GF-D8 (cell line): ENCODE measurements at places on chromosomes 1 and 21.
A peak's percentile ranks its signal among the peaks of the same experiment; 100 is the strongest.

DNA sequence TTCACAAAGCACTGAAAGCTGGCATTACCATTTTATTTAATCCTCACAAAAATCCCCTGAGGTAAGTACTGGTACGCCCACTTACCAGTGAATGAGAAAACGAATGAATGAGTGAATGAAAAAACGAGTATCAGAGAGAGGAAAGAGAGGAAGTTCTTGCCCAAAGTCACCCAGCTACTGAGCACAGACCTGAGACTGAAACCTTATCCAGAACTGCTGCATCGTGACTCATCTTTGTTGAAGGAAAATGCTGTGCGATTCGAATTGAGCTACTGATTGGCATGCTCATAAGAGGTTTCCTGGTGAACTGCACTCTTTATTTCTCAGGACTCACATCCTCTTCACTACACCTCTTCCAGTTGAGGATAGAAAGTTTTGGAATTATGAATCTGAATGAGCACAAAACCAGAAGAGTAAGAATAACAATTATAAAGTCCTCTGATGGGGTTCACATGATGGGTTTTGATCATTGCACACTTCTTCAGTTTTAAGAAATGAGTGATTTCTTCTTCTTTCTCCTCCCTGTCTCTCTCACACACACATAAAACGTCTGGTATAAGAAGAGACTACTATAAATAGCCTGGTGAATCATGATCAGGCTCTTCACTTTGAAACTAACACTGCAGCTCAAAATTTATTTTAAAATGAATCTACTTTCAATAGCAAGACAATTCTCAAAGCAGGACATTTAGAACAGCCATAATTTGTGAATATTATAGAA, 32.1 kb downstream of the IL12RB2 start:
- DNase-seq = no peak

GRCh38 chr1:30284226-30284625, 439.2 kb downstream of the MATN1 start:
- no peak for DNase-seq

GRCh38 chr1:214520544-214521165, 30.7 kb downstream of the PTPN14 start:
- DNase-seq = no peak

DNA sequence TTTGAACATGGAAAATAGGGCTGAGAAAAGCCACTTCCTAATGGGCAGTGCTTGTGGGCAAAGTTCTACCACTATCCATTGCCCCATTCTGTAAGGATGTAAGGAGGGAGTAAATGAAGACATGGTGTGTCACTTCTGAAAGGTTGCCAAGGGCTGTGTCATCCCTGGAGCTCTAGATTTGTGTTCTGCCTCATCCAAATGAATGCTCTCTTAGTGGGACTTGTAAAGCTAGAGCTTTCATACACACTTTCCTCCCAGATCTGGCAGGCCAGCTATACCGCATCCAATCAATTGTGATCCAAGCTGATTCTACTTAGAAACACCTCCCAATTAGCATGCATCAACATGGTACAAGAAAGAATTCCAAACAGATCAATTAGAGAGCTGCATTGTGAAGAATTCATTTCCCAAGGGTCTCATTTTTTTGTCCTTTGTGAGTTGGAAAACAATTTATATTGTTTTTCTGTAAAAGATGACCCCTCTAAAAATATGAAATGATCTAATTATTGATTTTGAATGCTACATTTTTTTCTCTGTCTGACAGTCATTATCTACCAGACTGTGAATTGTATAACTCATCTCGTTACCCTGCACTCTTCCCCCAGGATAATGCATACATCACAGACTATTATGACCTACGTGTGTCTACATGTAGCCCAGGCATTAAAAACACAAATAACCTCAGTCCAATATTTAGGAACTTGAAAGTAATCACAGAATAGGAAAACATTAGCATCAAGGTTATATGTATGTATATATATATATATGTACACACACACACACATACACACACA, 117.1 kb upstream of the DUSP10 start:
- no peak for DNase-seq

GRCh38 chr1:109432336-109432735, 6.1 kb upstream of the PSMA5 start:
- no peak for DNase-seq

DNA sequence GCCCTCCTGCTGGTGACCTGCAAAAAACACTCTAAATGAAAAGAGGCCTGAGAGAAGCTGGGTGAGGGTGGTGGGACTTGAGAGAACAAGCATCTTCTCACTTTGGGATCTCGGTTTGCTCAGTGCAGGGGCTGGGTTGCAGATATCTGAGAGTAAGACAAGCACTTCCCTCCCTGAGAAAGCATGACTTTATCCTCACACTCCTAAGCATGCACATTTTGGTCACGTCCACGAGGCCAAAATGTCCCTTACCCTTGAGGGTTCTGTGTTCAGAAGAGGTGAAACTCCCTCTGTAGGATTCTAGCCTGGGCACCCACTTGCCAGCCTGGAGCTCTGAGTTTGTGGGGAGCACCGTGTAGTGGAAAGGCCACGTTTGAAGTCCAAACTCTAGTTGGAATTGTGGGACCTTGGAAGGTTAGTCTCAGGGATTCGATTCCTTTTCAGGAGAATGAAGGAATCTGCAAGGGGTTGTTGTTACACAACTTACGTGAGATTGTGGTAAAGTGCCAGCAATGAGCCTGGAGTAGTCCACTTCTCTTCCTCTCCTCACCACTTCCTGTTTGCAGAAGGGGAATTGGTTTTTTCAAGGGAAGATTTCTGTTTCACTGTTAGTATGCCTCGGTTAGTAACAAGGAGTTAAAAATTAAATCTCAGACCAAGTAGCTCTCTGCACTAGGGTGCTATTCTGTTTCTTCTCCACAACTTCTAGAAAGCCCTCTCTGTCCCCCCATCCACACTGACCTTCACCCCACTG, 3.0 kb downstream of the FCAMR start:
- DNase-seq = peak; percentile 51

DNA sequence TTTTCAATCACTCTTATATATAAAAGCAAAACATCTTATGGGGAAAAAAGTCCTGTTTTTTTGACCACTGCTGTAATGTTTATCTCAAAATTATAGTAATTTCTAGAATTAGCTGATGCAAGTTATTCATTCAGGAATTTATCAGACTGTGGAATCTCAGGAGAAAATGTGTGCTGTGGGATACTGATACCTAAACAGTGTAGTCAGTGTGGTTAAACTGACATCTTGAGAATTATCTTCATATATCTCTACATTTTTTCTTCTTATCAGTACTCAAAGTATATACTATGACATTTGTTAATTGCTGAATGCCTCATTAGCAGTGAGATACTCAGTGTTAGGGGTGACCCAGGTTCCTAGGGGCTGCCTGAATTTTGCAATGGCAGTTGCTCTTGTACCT, 839.3 kb downstream of the KCNT2 start:
- no peak for DNase-seq

DNA sequence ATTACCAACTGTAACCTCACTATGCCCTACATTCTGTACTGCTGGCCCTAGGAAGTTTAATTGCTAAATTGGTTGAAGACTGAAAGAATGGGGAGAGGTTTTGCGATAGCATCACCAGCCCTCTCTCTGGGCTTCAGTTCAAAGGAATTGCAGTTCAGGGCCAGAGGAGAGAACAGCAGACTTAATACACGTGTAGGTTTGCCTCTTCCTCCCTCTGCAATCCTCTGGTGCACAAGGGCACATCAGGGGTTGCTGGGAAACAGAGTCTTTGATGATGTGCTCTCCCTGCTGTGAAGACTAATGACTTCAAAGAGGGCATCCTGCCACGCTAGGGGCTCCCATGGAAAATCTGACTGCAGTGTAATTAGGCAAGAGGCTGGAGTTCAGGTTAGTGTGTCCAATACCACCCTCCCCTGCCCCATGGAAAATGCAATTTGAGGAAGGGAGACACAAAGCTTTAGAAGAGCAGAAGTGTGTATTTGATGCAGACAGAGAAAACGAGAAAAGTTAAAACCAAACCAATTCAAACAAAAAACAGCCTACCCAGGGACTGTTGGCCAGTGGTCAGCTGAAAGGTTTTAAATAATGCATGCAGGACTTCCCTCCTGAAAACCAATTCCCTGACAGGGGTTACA, 167.9 kb downstream of the ASTN1 start:
- no peak for DNase-seq

- DNase-seq = no peak
Observed at GRCh38 chr1:88985692-88986091, 6.7 kb downstream of the KYAT3 start.

DNA sequence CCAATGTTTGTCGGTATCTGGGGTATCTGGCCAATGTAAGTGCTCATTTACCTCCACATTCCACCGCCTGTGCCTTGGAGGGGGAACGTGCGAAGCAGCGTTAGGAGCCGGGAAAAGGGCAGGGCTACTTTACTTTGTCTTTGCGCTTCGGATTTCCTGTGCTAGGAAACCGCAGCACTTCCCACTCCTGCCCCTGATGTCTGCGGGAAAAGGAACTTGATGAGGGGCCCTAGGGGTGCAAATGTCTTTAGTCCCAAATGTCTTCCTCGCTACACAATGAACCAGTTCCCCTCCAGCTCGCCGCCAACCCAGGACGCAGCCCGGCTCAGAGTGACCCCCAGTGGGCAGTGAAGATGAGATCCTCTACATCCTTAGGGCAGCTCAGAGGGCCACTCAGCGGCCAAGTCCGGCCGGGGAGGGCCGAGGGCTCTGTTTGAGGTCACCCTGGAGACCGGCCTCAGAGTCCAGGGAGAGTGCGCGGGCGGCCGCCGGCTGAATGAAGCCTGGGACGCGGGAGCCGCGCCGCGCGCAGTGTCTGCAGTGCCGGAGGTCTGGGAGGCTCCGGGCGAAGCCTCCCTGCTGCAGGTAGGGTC, at the start of gene DYNLT5:
Gene DYNLT5 (plus strand): TSS at position 460 of the 593 bp plus-strand sequence. CDS start 2,200 bp downstream, outside the sequence.
- DNase-seq = no peak

GRCh38 chr21:31898933-31899630, 26.3 kb downstream of the HUNK start:
- no peak for DNase-seq

DNA sequence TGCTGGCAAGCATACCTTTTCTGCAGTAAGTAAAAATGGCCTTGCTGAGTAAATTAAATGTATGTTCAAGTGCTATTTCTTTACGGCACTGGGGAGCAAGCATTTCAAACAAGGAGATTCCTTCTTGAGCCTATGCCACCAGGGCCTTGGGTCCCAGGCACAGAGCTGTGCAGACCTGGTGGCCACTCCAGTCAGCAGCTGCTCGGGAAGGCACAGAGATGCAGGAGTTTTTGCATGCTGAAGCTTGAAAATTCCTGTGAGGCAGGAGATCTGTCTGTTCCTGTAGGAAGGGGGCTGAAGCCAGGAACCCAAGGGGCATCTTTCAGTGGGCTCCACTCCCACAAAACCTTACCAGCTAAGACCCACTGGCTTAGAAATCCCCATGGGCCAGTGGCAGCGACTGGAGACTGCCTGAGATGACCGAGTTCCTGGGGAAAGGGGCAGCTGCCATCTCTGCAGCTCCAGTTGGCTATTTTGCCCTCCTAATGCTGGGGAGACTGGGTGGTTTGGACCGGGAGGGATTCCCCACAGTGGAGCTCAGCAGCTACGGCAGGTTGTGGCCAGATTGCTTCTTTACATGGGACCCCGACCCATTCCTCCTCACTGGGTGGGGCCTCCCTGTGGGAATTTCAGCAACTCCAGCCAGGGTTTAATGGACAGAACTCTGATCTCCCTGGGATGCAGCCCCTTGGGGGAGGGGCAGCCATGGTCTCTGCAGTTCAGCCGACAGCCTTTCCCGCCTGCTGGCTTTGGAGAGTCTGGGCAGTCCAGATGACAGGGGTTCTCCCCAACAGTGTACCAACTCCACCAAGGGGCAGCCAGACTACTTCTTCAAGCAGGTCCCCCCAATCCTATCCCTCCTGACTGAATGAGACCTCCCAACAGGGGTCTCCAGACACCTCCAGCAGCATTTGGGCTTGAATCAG, 8.4 kb upstream of the PGBD2 start:
- DNase-seq = no peak

GRCh38 chr1:26945728-26946127, 14.5 kb downstream of the KDF1 start:
- DNase-seq = no peak

- no peak for DNase-seq
Observed at GRCh38 chr1:183385340-183386144, 32.6 kb downstream of the NMNAT2 start.

DNA sequence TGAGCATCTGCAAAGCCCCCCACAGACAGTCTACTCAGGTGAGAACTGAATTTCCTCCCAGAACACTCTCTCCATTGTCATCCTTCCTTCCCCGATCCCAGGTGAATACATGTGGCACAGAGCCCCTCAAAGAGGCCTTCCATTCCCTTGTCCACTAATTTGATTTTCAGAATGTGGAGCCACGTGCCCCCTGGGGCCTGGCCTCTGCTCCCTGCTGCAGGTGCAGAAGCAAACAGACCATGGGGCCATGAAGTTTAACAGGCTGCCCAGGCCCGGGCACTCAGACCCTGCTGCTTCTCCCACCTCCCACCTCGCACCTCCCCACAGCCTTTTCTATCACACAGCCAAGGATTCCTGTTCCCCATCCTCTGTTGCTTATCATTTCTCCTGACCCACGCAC, 243.8 kb upstream of the RAB4A start:
- DNase-seq = no peak

DNA sequence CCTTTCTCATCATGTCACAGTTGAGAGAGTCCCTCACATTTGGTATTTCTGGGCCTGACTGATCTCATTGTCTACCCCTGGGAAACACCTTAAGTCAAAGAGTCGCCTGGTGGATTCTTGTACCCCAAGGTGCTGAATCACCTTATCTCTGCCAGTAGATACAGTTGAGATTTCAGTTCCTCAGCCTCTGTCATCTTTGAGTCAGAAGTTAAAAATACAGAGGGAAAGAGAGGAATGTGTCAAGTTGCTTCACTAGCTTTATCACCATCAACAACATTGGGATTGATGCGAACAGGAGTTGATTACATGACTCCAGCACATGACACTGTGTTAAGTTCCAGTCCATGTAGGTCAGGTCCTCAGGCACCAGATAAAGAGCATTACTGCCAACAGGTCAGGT, 513.0 kb downstream of the NUF2 start:
- no peak for DNase-seq

DNA sequence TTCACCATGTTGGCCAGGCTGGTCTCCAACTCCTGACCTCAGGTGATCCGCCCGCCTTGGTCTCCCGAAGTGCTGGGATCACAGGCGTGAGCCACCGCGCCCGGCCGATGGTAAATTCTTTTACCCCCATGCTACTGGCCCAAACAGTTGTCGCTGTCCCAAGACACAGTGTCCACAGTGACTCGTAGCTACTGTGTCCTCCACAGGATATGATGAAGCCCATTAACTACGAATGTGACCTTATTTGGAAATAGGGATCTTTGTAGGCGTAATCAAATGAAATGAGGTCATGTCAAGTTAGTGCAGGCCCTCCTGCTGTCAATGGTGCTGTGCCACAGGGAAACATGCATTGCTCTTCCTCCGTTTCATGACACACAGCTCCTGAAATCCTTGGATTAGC, 8.5 kb downstream of the FNDC10 start:
- DNase-seq = no peak

GRCh38 chr1:244865028-244865371, 657 bp upstream of the HNRNPU start:
- no peak for DNase-seq

DNA sequence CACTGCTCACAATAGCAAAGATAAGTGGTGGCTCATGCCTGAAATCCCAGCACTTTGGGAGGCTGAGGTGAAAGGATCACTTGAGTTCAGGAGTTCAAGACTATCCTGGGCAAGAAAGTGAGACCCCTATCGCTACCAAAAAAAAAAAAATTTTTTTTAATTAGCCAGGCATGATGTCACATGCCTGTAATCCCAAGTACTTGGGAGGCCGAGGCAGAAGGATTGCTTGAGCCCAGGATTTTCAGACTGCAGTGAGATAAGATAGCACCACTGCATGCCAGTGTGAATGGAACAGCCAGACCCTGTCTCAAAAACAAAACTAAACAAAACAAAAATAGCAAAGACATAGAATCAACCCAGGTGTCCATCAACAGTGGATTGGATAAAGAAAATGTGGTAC, 50.6 kb downstream of the HSF2BP start:
- DNase-seq = no peak
